ENCODE measurements at places on chromosomes 1 and 21.
A peak's percentile ranks its signal among the peaks of the same experiment; 100 is the strongest.

DNA sequence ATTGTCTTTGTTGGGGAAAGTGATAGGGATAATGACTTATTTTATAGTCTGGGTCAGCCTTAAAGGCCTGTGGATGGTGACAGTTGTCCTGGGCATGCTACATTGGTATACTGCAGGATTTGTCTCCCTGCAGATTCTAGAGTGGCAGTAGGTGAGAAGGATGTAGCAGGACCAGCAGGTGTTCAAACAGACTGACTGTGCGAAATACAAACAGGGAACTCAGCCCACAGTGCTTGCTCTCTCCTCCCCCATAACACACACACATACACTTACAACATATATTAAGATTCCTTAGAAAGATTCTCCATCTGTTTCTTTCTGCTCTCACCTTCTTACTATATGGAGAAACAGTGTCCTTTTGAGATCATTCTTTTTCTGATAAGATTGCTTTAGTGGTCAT lies 6.9 kb downstream of the PDE4B start:
- DNase-seq, result no peak

DNA sequence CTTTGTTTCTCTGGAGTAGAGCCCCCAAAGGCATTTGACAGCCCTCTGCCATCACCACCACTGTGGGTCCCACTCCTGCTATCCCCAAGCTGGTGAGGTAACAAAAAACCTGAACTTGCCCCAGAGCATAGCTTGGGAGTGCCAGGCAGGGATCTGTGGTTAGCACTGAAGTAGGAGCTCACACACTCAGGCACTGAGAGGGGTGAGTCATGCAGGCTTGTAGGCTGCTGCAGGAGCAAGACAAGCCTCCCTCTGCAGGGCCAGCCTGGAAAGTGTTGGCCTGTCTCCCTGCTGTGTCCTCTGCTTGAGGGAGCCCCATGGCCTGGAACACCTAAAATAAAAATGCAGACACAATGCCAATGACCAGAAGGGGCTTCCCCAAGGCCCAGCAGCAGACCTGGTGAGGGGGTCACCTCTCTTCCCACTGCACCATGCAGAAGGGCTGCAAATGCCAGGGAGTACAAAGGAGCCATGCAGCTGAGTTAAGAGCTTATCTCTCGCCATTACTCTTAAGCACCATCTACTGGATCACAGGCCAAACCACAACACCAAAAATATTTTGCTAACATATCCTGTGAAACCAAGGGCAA lies 108.9 kb upstream of the POGK start:
- no peak for DNase-seq

- DNase-seq, result no peak
These were observed 62.7 kb downstream of the CAPN2 start for GRCh38 chr1:223775054-223775453.

DNA sequence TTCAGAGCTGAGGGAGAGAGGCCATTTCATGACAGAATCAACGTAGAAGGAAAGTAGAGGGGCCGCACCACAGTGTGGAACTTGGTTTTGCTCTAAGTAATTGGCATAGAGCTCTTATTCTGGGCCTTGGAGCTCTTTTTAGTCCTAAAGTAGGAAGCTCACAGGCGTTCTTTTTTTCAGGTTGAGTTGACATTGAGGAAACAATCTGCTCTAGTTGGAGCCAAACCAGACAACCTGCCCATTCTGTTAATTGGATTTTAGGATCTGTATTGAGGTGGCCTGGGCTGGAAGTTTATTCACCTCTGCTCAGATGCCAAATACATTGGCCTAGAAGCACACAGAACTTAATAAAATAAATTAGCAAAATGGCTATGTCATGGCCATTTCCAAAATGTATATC lies 1093.9 kb downstream of the ADGRL2 start:
- no peak for DNase-seq

- DNase-seq, result no peak
These were observed 27.4 kb downstream of the SLC5A9 start for GRCh38 chr1:48249868-48250267.

DNA sequence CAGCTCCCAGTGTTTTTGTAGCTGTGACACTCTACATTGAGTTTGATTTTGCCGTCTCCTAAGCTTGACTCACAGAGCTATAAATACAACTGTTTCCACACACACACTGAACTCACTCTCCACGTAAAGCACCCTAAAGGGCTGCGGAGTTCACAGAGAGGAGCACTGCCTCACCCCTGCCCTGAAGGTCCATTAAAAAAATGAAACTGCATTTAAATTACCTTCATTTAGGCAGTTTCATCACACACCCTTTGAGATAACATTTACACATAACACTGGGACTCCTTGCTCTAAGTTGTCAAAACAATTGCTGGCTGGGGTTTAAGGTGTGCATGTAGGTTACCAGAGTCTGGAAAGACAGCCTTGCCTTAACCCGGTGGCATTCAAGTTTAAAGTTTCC lies 137.1 kb upstream of the MAGI3 start:
- DNase-seq, result no peak

DNA sequence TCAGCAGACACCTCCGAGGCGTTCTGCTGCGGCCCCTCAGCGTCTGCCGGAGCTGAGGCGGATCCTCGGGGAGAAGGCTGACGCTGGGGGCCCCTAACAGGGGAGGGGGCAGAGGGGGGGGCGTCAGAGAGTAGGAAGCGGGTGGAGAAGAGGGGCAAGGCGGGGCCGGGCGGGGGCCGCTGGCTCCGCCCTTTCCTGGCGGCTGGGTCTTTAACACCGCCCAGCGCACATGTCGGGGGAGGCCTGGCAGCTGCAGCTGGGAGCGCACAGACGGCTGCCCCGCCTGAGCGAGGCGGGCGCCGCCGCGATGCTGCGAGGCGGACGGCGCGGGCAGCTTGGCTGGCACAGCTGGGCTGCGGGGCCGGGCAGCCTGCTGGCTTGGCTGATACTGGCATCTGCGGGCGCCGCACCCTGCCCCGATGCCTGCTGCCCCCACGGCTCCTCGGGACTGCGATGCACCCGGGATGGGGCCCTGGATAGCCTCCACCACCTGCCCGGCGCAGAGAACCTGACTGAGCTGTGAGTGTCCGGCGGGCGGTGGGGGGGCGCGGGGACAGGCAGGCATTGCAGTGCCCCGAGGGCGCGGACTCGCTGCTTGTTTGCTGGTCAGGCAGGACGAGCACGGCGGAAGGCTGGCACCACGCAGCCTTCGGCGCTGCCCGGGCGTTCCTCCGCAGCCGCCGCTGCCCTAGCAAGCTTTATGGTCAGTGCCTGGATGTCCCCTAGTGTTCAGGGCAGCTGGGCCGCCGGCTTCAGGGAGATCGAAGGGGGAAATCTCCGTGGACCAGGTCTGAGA lies at the start of gene NTRK1:
Gene NTRK1 (plus strand): TSS at position 238 of the 796 bp plus-strand sequence. CDS start 70 bp downstream, at position 308.
- DNase-seq, result peak; percentile 87

- DNase-seq, result no peak
These were observed 62.7 kb upstream of the LPGAT1 start for GRCh38 chr1:211893260-211893659.

- DNase-seq, result no peak
These were observed 15.1 kb upstream of the PCP4 start for GRCh38 chr21:39852021-39852721.

DNA sequence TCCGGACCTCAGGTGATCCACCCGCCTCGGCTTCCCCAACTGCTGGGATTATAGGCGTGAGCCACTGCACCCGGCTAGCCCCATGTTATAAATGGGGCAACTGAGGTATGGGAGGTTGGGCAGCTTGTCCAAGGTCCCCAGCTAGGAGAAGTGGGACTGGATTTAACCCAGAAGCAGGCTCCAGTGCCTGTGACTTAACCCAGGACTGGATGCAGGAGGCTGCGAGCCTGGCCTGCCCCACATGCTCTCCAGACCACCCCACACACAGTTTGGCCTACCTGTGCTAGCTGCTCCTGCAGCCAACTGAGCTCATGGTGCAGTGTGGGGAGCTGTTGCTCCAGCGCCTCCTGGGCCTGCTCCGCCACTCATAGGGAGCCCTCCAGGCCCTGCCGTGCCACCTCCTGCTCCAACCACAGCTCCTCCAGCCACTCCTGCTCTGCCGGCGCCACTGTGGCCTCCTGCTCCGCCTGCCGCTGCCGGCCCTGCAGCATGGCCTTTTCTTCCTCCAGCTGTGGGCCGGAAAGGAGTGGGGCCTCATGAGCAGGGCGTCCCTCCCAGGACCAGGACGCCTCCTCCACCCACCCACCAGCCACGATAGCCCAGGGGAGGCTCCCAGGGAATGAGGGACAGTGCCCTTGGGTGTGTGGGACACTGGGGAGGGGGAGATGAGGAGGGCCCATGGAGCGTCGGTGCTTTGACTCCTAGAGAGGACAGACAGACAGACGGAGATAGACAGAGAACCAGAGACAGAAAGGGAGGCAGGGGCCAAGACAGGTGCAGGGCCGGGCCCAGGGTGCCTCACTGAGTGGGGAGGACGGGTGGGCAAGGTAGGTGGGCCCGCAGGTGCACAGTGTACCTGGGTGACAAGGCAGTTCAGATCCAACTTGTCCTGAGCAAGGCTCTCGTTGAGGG lies 12.4 kb upstream of the NBPF1 start:
- DNase-seq, result peak; percentile 52

GRCh38 chr1:27525296-27526272 lies 35.6 kb upstream of the WASF2 start:
- DNase-seq, result peak; percentile 89

DNA sequence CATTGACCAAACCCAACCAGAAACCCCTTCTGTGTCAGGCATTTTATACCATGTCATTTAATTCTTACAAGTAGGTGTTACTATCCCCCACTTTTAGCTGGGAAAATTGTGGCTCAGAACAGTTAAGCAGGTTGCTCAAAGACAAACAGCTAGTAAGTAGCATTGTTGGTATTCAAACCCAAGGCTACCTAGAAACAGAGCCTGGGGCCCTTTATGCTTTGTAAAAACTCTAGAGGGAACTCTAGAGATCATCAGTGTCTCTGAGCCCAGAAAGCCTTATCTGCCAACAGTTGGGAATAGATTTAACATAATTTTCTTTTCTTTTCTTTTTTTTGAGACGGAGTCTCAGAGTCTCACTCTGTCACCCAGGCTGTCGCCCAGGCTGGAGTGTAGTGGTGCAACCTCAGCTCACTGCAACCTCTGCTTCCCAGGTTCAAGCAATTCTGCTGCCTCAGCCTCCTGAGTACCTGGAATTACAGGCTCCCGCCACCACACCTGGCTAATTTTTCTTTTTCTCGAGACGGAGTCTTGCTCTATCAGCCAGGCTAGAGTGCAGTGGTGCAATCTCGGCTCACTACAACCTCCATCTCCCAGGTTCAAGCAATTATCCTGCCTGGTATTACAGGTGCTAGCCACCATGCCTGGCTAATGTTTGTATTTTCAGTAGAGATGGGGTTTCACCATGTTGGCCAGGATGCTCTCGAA lies 48.5 kb upstream of the OSBPL9 start:
- no peak for DNase-seq

DNA sequence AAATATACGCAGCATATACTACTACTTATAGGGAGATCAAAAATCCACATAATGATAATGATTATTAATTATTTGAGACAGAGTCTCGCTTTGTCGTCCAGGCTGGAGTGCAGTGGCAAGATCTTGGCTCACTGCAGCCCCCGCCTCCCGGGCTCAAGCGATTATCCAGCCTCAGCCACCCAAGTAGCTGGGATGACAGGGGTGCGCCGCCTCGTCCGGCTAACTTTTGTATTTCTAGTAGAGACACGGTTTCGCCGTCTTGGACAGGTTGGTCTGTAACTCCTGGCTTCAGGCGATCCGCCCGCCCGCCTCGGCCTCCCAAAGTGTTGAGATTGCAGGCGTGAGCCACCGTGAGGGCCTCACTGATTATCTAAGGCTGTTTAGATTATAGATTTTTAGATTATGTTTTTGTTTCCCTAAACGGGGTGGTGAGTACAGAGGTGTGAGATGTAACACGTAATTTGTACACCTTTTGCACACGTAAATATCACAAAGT lies 548 bp upstream of the SLC25A33 start:
- no peak for DNase-seq
